AG04449 (cell line): ENCODE measurements at places on chromosomes 12 and 14.

DNA sequence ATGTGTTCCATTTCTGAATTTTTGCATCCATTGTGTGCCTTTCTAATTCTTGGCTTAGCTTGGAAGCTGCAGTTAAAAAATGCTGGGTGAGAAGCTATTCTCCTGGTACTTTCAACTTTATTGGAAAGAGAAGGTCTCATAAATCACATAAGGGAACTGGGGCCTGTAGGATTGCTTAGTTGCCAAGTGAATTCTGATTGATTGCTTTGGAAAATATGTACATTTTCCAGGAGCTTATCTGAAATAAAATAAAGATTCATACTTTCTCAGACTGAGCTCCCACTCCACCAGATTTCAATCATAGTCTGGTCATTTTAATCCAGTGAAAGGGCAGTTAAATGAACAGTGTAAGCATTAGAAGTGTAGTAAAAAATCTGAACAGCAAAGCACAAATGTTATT lies 50.0 kb upstream of the PRICKLE1 start:
- DNase-seq: no peak

GRCh38 chr12:54419088-54419887 lies at the start of gene ITGA5:
TSS of gene ITGA5 (minus strand) at chr12:54419266. CDS start at chr12:54419198, 68 bp downstream.
- no peak for DNase-seq

DNA sequence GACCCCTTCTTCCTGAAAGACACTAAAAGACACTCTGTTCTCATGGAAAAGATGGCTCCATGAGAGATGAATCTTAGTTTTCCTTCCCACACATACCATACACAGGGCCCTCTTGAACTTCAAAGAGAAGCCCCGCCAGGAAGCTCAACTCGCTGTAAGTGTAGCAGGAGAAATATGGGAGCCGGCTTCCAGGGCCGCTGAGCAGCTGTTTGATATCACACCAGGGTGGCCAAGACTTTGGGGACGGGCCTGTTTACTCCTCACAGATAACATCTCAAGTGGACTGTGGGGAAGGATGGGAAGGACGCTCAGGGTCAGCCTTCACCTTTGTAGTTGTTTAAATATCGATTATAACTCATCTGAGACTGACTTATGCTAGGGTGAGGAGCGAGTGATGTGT lies 235.5 kb upstream of the TBX3 start:
- DNase-seq: no peak

GRCh38 chr12:118175823-118176447 lies 40.0 kb downstream of the PEBP1 start:
- DNase-seq: no peak

GRCh38 chr12:94832780-94833681 lies 170.5 kb downstream of the NDUFA12 start:
- DNase-seq: peak; percentile 19

GRCh38 chr12:71216725-71217579 lies 59.2 kb upstream of the TSPAN8 start:
- no peak for DNase-seq

GRCh38 chr12:130288206-130288605 lies 49.5 kb upstream of the PIWIL1 start:
- no peak for DNase-seq

DNA sequence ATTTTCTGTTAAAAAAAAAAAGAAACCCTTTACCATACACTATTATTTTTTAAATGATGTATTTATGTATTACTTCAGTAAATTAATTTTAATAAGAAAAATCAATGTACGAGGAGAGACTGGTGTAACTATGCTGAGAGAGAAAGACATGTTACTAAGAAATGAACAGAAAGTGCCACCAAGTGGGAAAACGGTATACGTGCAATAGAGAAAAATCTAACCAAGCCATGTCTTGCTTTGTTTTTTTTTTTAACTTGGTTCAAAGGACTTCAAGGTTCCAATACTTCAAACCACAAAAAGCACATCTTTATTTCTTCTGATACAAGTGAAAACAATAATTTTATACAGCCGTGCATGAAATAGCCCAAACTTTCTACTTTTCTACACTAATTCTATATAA lies 22.9 kb downstream of the NDUFA12 start:
- DNase-seq: no peak

DNA sequence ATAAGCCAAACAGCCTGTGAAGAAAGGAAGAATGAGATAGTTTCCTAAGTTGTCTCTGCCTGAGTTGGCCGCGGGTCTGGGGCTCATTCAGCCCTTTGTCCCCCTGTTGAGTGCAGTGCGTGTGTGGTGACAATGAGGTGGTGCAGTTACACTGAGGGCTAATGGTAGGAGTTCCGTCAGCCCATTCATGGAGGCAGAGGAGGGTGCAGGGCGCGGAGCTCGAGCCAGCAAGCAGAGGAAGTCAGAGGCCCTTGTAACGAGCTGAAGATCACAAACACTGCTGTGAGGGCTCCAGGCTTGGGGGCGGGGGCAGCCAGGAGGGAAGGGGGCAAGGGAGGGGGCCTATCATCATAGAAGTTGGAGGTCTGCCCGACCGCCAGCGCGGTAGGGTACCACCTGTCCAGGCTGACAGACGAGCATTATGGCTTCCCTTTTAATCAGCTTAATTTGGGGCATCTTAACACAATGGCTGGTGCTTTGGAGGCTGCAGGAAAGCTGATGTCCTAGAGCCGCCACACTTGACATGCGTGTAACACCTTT lies 20.5 kb downstream of the CCND2 start:
- no peak for DNase-seq

GRCh38 chr12:60672949-60673348 lies 1077.1 kb downstream of the SLC16A7 start:
- DNase-seq: no peak

DNA sequence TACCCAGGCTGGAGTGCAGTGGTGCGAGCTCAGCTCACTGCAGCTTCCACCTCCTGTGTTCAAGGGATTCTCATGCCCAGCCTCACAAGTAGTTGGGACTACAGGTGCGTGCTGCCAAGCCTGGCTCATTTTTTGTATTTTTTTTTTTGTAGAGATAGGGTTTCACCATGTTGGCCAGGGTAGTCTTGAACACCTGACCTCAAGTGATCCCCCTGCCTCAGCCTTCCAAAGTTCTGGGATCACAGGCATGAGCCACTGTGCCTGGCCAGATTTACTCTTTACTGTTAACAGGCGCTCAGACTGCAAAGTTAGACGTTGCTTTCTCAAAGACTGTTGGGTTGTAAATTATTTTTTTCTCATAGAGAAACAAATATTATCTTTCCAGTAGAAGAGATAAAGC lies 46.1 kb upstream of the LRRK2 start:
- DNase-seq: no peak

DNA sequence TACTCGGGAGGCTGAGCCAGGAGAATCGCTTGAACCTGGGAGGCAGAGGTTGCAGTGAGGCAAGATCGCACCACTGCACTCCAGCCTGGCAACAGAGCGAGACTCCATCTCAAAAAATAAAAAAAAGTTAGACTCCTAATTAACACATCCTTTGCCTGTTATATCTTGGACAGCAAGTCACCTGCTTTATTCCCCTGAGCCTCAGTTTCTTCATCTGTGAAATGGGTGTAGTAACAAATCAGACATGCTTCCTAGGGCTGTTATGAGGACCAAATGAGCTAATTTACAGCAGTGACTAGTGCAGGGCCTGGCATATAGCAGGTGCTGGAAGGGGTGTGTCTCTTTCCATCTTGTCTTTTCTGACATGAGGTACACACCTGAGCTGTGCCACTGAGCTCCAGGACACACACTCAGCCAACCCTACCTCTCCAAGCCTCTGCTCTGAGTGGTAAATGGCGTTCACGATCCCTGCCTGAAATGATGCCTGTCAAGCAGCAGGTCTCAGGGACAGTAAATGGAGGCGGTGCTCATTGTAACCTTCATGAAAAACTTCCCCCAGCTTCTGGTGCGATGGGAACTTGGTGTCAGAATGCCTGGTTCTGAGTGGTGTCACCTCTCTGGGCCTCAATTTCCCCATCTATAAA lies 31.7 kb downstream of the FOXN4 start:
- no peak for DNase-seq

DNA sequence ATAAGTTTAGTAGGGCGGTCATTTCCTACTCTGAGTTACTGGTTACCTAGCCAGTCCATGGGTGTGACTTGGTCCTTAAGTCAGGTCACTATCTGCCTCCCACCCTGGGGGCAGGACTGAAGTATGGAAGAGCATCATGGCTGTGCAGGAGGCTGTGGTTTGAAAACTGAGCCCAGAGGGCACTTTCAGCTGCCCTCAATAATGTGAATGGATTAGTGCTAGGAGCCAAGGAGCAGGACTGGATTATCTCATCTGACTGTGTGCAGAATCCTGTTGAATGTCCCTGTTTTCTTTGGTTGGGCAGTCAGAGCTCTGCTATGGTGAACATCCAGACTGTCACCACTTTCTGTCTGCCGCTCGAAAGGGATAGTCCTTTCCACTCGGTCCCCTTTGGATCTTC lies 1.6 kb downstream of the ATXN7L3B start:
- DNase-seq: no peak

DNA sequence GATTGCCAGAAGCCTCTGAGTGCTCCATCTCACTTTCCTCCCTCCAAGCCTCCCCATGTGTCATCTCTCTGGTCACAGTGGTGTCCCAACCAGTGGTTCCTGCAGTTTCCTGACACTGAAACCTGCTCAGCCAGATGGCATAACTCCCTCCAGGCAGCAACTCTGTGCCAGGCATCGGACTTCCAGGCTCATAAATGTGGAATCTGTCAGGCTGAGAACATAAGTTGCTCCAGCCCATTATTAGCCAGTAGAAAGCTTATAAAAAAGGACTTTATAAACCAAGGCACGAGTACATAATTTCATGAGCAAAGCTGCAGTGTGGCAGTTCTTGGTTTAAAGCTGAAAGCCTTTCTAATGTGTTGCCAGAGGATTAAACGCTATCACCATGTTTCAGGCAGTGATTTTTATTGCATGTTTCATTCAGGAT lies 194.3 kb downstream of the DACT1 start:
- no peak for DNase-seq

DNA sequence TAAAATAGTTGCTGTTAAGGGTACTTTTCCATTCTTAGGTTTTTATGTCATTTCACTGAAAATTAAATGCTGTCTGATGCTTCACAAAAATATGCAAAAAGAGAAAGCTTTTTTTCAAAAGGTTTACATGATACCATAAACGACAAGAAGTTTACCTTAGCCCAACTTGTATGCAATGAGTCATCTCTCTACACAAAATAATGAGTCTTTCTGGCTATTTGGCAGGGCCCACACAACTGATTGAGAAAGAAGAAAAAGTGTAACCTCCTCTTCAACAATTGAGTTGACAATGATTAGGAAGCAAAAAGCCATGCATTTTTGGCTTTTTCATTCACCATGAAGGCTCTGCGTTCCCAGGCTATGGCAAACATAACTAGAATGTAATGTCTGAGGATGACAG lies 165.4 kb upstream of the CPNE8 start:
- no peak for DNase-seq

- DNase-seq: no peak
Measured at GRCh38 chr14:22566845-22567244, 22.2 kb downstream of the DAD1 start.

- DNase-seq: no peak
Measured at GRCh38 chr14:74202113-74202512, 37.1 kb upstream of the VSX2 start.

DNA sequence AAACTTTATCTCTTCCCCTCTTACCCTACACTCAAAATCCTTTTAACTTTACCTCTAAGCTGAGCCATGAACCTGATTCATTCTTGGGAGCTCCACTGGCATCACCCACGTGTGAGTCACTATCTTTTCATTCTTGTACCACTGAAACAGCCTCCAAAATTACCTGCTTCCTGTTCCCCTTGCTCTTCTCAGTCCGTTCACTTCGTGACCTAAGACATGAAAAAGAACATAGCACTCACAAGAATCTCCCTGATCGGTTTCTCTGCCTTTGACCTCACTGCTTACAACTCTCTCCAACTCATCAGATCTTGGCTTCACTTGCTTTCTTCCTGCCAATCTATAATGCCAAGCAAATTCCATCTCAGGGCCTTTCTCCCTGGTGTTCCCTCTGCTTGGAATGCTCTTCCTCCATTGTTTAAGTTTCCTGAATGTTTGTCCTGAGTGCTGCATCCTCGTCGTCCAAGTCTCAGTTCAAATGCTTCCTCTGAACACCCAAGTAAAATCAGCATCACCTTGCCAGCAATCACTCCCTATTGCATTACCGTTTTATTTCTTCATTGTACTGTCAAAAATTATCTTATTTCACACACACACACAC lies 9.2 kb downstream of the GLIPR1 start:
- no peak for DNase-seq

GRCh38 chr12:94074980-94075629 lies 73.3 kb upstream of the PLXNC1 start:
- peak; percentile 72 for DNase-seq

DNA sequence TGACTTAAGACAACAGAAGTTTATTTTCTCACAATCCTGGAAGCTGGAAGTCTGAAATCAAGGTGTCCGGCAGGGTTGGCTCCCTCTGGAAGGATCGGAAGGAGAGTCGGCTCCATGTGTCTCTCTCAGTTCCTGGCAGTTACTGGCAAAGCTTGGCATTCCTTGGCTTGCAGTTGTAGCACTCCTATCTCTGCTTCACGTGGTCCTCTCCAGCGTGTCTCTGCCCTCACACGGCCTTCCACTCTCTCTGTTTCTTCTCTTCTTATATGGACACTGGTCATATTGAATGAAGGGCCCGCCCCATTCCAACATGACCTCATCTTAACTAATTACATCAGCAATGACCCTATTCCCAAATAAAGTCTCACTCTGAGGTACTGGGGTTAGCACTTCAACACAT lies 60.1 kb upstream of the TUNAR start:
- no peak for DNase-seq

- no peak for DNase-seq
Measured at GRCh38 chr14:90816681-90817436, 629 bp upstream of the TTC7B start.

DNA sequence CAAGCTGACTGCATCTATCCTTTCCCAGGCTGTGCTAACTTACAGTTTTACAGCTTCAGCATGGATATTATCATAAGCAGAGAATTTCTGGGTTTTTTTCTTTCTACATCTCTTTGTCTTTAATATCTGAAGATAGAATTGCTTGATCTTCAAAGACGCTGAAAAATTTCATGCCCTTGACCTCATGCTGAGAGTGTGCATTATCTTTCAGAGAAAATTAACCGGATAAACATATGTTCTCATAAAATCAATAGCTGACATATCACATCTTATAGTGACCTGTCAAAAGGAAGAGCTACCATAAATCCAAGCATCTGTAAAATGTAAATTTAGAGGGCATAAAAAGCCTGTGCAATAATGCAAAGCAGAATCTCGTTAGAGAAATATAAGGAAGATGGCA lies 1704.1 kb upstream of the FLRT2 start:
- no peak for DNase-seq

DNA sequence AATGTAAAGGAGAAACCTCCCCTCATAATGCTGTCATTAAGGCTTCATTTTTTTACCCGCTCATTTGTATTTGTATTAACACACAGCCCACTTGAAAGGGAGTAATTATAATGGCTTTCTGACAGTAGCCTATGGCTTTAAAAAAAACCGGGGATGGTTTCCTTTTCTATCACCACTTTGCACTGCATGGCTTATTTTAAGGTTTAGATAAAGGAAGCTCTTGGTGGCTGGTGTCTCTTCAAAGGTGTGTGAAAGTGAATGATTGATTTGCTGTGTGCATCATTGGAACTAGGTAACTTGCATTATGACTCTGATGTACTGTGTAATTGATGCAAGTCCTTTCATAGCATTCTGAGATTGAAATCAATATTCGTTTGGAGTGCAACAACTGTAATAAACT lies 80.7 kb downstream of the NPAS3 start:
- no peak for DNase-seq
